ENCODE measurements at places on chromosomes 11 and 22.

DNA sequence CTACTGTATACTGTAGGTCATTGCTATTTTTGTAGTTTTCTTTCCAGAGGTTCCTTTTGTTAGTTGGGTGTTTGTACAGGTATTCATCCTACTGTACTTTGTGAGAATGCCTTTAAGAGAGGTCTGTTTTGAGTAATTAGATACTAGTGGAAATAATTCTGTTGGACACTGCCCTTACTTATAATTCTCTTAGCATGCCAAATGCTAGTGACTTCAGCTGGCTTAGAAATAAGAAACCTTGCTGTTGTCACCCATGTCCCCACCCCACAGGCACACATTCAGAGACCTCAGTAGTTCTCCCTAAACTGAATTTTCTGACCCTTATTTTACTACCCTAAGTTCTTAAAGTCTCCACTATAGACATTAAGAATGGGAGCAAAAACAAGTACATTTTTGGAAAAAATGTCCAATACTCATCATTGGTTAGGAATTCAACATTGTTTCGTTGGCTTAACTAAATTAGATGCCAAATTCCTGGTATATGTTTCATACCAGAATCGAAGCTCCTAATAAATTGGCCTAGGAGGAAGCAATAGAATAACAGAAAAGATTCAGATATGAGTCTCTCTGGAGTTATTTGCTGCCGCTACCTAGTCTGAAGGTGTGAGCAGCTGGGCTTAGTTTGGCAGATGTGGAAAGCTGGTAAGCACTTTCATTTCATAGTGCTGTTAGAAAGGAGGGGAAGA is 28.4 kb downstream of the ZNF143 start:
- DNase-seq: no peak

GRCh38 chr11:105862736-105863367 is 159.2 kb downstream of the MSANTD4 start:
- peak; percentile 52 for DNase-seq

GRCh38 chr11:129061492-129062230 is 119.0 kb upstream of the TP53AIP1 start:
- DNase-seq: no peak

DNA sequence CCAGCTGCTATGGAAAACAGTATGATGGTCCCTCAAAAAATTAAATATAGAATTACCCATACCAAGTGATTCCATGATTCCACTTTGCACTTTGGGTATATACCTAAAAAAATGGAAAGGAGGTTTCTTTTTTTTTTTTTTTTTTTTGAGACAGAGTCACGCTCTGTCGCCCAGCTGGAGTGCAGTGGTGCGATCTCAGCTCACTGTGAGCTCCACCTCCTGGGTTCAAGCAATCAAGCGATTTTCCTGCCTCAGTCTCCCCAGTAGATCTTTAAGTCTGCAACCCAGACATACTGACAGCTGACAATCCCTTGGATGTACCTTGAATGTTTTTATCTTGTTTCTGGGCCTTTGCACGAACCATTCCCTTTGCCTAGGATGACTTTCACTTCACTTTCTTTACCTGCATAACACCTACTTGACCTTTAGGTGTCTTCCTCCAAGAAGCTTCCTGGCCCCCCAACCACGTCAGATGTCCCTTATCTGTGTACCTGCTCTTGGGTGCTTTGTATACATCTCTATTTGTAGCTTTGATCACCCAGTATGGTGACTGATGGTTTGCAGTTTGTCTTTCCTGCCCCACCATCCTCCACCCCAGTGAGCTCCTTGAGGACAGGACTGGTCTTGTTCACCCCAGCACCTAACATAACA is 11.6 kb downstream of the UCP3 start:
- peak; percentile 73 for DNase-seq

GRCh38 chr11:93481696-93482095 is 61.5 kb downstream of the SMCO4 start:
- no peak for DNase-seq

GRCh38 chr11:60860943-60861342 is 5.2 kb upstream of the PTGDR2 start:
- DNase-seq: no peak

- no peak for DNase-seq
Observed at GRCh38 chr11:98800696-98801095, 220.1 kb upstream of the CNTN5 start.

GRCh38 chr11:119493712-119494111 is 70.7 kb upstream of the THY1 start:
- DNase-seq: no peak

DNA sequence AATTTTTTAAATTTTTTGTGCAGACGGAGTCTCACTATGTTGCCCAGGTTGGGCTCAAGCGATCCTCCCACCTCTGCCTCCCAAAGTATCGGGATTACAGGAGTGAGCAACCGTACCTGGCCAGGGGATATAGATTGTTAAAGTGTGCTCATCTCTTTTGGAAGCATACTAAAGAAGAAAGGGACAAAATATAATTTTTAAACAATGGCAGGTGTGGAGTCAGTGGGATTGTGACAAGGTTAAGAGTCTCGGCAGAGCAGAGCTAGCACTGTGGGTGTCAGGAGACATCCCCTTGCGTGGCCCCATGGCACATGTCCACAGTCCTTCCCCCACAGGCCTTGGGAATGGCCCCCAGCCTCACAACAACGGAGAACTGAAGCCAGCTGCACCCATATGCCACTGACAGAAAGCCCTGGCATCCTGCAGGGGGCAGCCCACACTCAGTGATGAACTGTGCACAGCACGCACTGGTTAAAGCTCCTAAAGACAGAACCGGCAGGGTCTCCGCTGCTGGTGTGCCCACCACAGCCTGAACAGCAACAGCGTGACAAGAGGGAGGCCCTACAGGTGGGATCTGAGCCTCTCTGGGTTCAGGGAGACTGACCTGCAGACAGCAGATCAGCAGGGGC is 29.9 kb downstream of the SERPIND1 start:
- peak; percentile 22 for DNase-seq

- no peak for DNase-seq
Observed at GRCh38 chr11:100941033-100941432, 188.6 kb downstream of the PGR start.

- no peak for DNase-seq
Observed at GRCh38 chr11:39190751-39191150, 2268.7 kb downstream of the LRRC4C start.

GRCh38 chr11:102269927-102270326 is 47.4 kb upstream of the BIRC3 start:
- DNase-seq: no peak

- DNase-seq: no peak
Observed at GRCh38 chr11:2325719-2326118, 23.9 kb downstream of the TSPAN32 start.

DNA sequence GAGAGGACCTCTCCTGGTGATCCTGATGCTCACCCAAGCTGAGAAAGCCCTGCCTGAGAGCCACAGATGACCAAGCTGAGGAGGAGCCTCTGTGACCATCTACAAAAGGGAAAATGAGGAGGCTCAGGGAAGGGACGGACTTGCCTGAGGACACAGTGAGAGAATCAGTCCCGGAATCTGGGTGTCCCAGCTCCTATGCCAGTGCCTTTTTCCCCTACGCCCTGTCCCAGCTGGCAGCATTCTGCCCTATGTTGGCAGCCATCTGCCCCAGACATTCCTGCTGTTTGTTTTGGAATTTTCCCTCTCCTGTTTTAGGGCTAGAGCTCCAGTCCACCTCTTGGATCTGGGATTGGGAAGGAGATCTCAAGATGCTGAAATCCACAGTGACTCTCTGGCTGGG is 54.6 kb downstream of the C11orf58 start:
- no peak for DNase-seq

DNA sequence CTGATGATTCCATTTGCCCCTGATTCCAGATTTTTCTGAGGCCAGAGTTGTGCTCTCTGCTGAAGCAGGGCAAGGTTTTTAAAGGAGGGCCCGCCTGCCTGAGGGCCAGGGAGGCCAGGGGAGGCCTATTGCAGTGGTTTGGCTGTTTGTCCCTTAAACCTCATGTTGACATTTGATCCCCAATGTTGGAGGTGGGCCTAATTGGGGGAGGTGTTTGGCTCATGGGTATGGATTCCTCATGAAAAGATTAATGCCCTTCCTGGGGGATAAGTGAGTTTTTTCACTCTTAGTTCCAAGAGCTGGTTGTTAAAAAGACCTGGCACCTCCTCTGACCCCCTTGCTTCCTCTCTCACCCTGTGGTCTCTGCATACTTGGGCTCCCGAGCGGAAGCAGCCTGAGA is 9.2 kb downstream of the GAL3ST3 start:
- no peak for DNase-seq

DNA sequence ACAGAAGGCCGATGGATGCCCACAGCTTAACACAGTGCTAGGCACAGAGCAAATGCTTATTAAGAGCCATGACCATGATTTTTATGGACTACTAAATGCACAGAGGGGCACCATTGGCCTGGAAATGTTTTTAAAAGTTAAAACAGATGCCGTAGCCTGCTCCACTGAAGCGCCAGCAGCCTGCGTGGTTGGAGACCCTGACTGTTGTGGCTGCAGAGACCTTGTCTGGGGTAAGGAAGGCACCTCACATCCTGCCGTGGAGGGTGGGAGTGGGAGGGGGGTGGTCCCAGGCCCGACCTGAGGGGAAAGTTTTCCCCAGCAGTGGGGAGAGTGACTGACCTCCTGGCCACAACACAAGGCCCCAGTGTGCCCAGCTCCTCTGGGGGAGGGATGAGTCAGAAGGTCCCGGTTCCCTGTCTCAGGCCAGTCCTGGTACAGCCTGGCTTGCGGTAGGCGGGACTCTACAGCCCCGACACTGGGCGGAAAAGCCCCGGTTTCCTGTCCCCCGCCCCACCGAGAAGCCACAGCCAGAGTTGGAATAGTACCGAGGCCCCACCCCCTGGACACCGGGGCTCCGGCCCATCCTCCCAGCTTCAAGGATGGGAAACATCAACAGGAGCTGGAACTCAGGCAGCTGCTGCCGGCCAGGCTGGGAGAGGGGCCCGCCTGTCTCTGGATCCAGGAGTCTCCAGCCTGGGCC is 7.0 kb downstream of the CHST1 start:
- DNase-seq: no peak

GRCh38 chr11:76337923-76338322 is 43.0 kb downstream of the THAP12 start:
- no peak for DNase-seq

- no peak for DNase-seq
Observed at GRCh38 chr11:86957976-86958646, 2.9 kb upstream of the FZD4 start.

- peak; percentile 78 for DNase-seq
Observed at GRCh38 chr11:9688716-9689511, 25.0 kb downstream of the SWAP70 start.

- DNase-seq: peak; percentile 63
Observed at GRCh38 chr11:107689317-107690202, 22.3 kb downstream of the SLN start.

GRCh38 chr11:17263769-17264168 is 12.8 kb upstream of the NUCB2 start:
- DNase-seq: no peak

- DNase-seq: no peak
Observed at GRCh38 chr22:31879585-31879984, 64.8 kb upstream of the YWHAH start.

GRCh38 chr22:30348809-30349208 is 7.9 kb downstream of the SF3A1 start:
- DNase-seq: no peak

GRCh38 chr22:24326266-24326665 is 55.6 kb downstream of the SPECC1L start:
- no peak for DNase-seq

DNA sequence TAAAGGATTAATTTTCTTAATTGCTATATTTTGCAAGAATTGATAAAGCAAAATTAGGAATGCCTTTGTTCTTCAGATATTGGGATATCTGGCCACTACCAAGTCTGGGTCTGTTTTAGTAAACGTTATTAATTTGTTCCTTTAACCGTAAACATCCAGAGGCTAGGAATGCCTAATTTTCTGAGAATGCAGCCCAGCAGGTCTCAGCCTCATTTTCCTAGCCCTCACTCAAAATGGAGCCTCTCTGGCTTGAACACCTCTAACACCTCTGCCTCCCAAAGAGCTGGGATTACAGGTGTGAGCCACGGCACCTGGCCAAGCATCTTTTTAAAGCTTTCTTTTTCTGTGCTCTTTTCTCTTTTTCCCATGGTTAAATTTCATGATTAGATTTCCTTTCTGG is 18.4 kb downstream of the TMEM135 start:
- DNase-seq: no peak

Measured in B cell (primary cell).